ENCODE measurements at places on chromosomes 5 and 9. TPM values are rescaled to one million over a fixed set of nuclear protein-coding genes. Genes with fewer than 3 reads are reported as not detected.
A peak's percentile ranks its signal among the peaks of the same experiment; 100 is the strongest.

DNA sequence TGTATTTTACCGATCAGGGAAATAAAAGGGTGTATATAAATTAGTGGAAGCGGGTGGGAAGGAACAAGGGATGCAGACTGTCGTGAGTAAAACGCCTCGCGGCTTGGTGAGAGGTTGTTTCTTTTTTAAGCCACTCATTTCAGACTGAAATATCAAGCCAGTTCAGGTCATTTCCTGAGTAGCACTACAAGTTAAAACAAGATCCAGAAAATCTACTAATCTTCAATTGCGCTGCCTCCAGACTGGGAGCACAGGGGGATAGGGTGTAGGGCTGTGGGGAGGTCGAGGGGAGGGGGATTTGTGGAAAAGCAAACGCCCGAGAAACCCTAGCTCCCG is 140.8 kb downstream of the TSSK1B start:
- H3K27ac ChIP-seq, result no peak overlapping the region
- no peak for DNase-seq
- H3K4me1 ChIP-seq, result peaks cover 4% of the 10 kb centered on the region
- peak overlapping the region; percentile 56 for H3K4me3 ChIP-seq
- no peaks in the 10 kb centered on the region for H3K36me3 ChIP-seq
- peaks cover 41% of the 10 kb centered on the region for H3K27me3 ChIP-seq

DNA sequence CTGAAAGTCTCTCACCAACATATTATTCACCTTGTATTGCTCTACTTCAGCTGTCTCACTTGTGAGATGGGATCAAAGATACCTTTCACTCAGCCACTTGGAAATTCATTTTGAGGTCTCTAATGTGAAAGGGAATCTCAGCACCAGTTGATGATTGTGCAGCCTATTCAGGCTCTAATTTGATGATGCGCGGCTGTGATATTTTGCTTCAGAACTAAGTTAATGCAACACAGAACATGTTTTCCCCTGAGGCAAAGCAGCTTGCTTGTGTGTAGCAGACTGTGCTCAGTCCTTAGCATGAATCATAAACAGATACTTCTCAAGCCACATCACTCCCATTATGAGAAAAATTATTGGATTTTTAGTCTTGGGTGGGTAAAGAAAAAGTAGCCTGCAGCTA is 378.8 kb downstream of the OSTF1 start:
- no peaks in the 10 kb centered on the region for H3K4me1 ChIP-seq
- no peak overlapping the region for H3K4me3 ChIP-seq
- H3K27me3 ChIP-seq, result no peaks in the 10 kb centered on the region
- DNase-seq, result no peak
- H3K27ac ChIP-seq, result no peak overlapping the region

DNA sequence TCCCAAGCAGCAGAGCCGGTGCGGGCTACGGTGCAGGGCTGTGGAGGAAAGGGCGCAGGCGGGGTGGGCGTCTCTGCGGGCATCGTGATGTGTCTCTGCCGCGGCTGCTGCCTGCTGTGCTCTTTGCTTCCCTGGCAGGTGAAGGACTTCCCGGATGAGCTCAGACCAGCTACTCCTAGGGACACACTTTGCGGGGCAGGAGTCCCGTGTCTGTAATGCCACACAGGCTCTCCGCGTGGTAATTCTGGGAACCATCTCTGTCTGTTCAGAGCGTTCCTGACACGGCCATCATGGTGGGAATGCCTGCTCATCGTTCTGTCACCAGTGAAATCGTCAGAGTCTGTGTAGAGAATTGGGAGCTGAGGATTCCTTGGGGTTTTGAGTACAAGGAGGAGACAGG is 235.5 kb downstream of the FANCC start:
- H3K27me3 ChIP-seq, result no peaks in the 10 kb centered on the region
- H3K36me3 ChIP-seq, result no peaks in the 10 kb centered on the region
- no peak overlapping the region for H3K27ac ChIP-seq
- no peak overlapping the region for H3K4me3 ChIP-seq
- no peak for DNase-seq

DNA sequence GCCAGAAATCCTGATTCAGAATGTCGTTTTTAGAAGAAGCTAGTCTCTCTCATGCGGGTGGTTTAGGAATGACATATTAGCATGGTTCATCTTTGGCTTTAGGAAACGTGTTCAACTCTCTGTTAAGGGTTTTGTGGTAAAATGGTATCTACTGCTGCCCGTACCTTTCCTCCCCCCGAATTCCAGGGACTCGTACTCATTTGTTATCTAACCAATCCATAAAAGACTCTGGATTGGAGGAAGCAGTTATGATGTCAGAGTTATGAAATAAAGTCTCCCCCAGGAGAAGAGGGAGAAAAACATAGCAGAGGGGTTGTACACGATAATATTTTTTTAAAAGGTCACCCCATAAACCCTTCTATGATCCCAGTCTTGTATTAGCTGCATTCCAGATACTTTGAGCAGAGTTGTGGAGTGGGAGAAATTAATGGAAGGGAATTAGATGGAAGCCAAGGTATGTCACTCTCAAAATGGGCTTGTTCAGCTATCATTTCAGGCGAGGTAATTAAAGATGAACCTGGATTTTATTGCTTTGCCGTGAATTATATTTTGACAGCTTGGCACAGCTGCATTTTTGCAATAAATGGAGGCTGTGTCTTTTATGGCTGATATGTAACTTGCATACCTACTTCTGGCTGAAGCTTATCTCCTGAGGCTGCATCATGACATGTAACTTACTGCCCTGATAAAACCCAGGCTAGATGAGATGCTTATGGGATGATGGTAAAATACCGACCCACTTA is 31.3 kb downstream of the RAI14 start:
- H3K36me3 ChIP-seq, result no peaks in the 10 kb centered on the region
- DNase-seq, result no peak
- H3K4me3 ChIP-seq, result no peak overlapping the region

- no peak overlapping the region for H3K4me3 ChIP-seq
- no peak overlapping the region for H3K27ac ChIP-seq
- H3K36me3 ChIP-seq, result no peaks in the 10 kb centered on the region
- H3K27me3 ChIP-seq, result peaks cover 2% of the 10 kb centered on the region
These were observed 53.7 kb downstream of the GGTA1 start for GRCh38 chr9:121445986-121446385.

- H3K4me3 ChIP-seq, result no peak overlapping the region
- no peaks in the 10 kb centered on the region for H3K27me3 ChIP-seq
- H3K36me3 ChIP-seq, result no peaks in the 10 kb centered on the region
- no peak for DNase-seq
These were observed 30.2 kb downstream of the CDHR2 start for GRCh38 chr5:176579323-176579722.

The CYSTM1 gene
- 126 TPM for total RNA-seq

The SEMA6A gene
- 0.54 TPM for total RNA-seq

The PPP3R2 gene
- not detected for total RNA-seq

The SLC46A2 gene
- not detected for total RNA-seq

Data from Panc1 (cell line).